ENCODE measurements at places on chromosomes 7 and 10. TPM values are rescaled to one million over a fixed set of nuclear protein-coding genes. Genes with fewer than 3 reads are reported as not detected.

NFE2L3 gene
- 10.2 TPM for total RNA-seq

TMEM236 gene
- 0.12 TPM for total RNA-seq

EVX1 gene
- 0.07 TPM for total RNA-seq

CLDN4 gene
- 4.9 TPM for total RNA-seq

OPALIN gene
- not detected for total RNA-seq

LGI1 gene
- not detected for total RNA-seq

CPVL gene
- total RNA-seq: 0.20 TPM

MSS51 gene
- total RNA-seq: 0.48 TPM

NODAL gene
- not detected for total RNA-seq
